ENCODE measurements at places on chromosomes 7 and 10.

DNA sequence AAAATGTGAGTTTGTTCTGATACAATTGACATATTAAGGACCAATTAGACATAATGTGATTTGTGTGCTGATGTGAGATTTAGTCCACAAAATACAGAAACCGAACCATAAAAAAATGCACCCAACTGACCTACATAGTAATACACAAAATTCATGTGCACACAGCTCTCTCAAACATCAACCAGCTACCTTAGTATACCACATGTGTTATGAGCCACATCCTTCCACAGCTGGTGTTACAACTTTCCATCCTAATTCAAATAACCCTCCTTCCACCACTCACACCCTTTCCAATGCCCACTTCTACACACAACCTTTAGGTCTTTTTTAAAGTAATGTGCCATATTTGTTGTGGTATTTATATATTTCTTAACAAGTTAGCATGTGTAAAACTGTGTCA is 31.7 kb upstream of the C7orf33 start:
- DNase-seq = no peak

- DNase-seq = no peak
These were observed 241.5 kb upstream of the PTER start for GRCh38 chr10:16195178-16195769.

DNA sequence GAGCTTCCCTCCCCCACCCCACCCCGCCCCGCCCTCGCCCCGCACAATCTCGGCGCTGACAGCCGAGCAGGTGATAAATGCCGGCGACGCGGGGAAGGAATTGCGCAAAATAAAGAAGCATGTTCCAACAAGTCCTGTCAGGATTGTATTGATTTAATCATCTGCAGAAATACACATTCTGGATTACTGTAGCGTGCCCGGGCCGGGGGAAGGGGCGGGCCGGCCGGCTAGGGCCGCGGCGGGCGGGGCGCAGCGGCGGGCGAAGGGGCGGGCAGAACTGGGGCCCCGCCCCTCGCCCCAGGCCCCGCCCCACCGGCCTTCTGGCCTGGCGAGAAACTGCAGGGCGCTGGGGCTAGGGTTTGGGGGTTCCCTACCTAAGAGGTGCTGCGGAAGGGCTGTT is 88.9 kb upstream of the PAX2 start:
- DNase-seq = no peak

DNA sequence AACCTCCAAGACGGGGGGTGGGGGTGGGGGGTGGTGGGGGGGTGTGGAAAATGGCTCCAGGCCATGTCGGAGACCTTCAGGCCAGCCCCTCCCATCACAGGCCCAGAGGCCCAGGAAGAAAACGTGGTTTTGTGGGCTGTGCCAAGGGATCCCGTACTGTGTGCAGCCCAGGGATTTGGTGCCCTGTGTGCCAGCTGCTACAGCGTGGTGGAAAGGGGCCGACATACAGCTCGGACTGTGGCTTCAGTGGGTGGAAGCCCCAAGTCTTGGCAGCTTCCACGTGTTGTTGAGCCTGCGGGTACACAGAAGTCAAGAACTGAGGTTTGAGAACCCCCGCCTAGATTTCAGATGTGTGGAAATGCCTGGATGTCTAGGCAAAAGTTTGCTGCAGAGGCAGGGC is 259.7 kb downstream of the HGF start:
- no peak for DNase-seq

DNA sequence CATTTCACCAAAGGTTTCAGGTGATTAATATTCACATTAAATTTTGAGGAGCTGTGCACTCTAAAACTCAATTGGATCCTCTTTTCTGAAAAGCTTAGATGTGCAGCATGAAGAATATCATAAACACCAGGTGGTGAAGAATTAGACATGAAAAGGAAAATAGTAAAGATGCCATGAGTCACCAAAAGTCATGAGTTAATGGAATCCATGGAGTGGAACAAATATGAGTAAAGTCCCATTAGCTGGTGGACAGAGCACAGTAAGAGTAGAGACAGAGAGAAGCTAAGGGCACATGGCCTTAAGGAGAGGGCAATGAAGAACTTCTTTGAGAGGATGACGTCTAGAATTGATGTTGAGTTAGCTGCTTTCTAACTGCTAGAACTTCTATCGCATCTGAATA is 271.6 kb downstream of the CSTF2T start:
- no peak for DNase-seq

GRCh38 chr7:144388950-144389349 is 14.5 kb downstream of the NOBOX start:
- DNase-seq = no peak

DNA sequence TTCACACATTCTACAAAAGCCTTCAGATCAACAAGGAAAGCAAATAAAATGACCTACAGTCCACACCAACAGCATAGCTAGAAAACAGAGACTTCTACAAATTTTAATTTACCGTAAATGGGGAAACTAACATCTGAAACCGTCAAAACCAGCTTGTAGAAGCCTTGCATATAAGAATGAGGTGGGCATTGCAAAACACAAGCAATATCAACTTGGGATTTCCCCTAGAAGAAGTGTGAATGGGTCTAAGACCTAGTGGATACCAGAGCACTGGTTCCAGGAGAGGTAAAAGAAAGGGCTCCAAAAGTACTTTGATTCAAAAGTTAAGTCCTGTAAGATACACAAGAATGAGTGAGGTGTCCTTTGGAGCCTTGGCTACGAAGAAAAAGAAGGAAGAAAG is 18.7 kb downstream of the RTKN2 start:
- no peak for DNase-seq

GRCh38 chr7:47792521-47793121 is 155.6 kb downstream of the PKD1L1 start:
- no peak for DNase-seq

- no peak for DNase-seq
These were observed 626.9 kb downstream of the CALN1 start for GRCh38 chr7:71785216-71785615.

DNA sequence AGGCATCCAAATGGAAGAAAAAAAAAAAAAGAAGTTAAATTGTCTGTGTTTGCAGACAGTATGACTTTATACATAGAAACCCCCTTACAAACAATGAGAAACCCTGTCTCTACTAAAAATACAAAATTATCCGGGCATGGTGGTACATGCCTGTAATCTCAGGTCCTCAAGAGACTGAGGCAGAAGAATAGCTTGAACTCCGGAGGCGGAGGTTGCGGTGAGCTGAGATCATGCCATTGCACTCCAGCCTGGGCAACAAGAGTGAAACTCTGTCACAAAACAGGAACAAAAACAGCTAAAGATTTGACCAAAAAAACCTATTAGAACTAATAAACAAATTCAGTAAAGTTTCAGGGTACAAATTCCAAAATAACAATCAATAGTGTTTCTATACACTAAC is 385.8 kb upstream of the GRM3 start:
- no peak for DNase-seq

GRCh38 chr10:62018131-62018911 is 116.8 kb downstream of the ARID5B start:
- no peak for DNase-seq

DNA sequence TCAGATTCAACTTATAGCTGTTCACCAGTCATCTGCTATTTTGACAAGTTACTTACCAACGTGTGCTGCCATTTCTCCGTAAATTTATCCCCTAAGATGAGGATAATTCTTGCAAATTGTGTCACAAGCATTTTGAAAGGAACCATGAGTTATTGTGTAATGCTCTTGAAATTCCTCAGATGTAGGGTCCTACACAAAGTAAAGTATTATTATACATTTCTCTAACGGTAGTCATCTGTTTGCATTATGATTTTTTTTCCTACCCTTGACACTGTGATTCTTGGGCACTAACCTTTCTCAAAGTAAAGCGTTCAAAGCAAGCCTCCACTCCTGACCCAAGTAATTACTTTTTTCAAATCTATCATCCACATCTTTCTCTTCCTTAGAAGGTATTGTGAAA is 8.1 kb downstream of the HERC4 start:
- DNase-seq = no peak

- DNase-seq = no peak
These were observed 90.1 kb downstream of the SNX10 start for GRCh38 chr7:26381476-26382353.

DNA sequence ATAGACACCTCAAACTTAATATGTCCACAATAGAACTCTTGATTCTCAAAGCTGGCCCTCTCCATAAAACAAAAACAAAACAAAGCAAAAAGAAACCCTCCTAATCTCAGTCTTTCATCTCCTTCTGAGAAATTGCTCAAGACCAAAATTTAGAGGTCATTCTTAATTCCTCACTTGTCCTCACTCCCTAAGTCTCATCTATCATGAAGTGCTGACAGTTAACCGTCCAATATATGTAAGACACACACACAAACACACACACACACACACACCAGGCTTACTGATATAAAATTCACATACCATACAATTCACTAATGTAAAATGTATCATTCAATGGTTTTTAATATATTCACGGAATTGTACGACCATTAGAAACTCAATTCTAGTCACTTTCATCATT is 17.0 kb upstream of the SVIL start:
- no peak for DNase-seq

- DNase-seq = no peak
These were observed at the start of gene GRM8 for GRCh38 chr7:127252778-127253280. GRM8 (minus strand) TSS chr7:127252941.

- no peak for DNase-seq
These were observed 17.1 kb downstream of the VOPP1 start for GRCh38 chr7:55555160-55555559.

DNA sequence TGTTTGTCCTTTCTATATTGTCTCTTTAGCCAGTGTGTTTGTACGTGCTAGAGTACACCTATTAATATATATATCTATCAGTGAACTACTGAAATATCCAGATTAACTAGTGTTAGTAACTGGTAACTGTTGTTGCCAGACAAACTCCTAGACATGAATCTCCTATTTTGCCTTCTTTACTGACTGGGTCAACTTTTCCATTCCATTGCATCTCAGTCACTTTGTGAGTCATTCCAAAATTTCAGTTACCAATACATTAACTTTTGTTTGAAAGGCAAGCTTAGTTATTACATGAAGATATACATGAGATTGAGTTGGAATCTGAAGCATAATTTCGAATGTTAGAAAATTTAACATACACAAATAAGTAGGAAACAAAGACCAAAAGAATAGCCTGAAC is 51.4 kb downstream of the BTAF1 start:
- DNase-seq = no peak

DNA sequence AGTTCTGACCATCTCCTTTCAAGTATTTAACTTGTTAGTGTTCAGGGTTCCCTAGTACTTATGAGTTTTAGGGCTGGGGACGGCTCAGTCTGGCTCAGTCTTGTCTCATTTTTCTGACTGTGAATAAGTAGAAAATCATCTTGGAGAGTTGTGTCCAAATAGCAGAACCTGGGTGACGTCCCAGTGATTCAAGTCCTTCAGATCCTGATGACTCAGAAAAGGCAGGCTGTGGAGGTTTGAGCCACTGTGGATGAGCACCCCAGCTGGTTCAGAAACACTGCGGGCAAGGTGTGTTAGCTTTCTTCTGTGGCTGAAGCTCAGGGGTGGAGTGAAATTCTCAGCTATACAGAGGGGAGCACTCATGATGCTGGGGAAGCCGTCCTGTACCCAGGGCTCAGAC is 154.4 kb upstream of the NPY start:
- DNase-seq = no peak

- no peak for DNase-seq
These were observed 55.8 kb downstream of the CNOT4 start for GRCh38 chr7:135454060-135454459.

- DNase-seq = no peak
These were observed 34.8 kb downstream of the JMJD1C start for GRCh38 chr10:63430999-63431356.

DNA sequence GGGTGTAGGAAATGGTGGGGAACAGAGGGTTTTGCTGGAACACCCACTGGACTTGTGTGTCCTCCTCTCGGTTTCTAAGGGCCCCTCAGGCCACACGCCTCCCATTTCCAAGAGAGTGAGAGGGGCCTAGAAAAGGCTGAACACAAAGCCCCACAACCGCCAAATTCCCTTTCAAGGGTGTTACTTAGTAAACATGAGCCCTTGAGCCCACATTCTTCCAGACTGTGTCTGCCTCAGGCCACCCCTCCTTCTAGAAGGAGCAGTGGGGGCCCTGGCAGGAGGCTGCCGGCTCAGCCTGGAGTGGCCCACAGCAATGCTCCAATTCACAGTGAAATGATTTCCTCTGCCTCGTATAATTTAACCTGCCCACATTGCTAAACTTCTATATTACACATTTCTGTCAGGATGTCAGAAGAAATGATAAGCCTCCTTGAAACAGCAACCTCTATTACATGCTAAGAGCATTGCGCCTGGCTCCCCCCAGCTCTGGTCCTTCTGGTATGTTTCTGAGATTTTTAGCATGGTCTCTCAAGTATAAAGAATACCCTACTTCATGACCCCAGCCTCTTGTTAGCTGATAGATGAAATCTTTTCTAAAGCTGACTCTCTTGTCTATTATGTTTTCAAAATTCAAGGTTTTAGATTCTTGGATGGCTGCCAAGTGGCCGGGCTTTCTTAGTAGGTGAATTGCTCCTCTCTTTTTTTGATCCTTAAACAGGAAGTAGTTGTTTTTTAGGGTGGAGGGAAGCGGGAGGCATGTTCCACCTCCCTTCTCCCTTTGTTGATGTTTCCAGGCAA is 673.9 kb upstream of the GALNT17 start:
- DNase-seq = no peak

DNA sequence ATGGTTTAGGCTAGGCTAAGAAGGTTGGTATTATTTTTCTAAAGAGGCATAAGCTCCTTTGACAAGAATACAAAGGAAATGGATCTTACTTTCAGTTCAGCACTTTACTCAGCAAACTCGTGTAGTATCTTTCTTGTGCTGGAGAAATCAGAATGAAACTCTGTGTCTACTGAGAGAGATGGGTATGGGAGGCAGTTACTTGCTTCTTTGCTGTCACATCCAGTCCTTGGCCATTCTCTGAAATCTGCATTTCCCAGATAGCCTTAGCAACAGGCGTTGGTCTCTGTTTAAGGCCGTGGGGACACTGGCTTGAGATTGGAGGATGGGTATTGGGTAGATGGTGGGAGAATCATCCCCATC is 180.5 kb downstream of the NRP1 start:
- no peak for DNase-seq

- DNase-seq = no peak
These were observed 4.7 kb upstream of the PFKP start for GRCh38 chr10:3062502-3063186.

- no peak for DNase-seq
These were observed 92.1 kb downstream of the PPP1R3C start for GRCh38 chr10:91540733-91541132.
